ENCODE measurements at places on chromosomes 3 and 15. TPM values are rescaled to one million over a fixed set of nuclear protein-coding genes. Genes with fewer than 3 reads are reported as not detected.

CCDC39 gene
- total RNA-seq = not detected

TTBK2 gene
- 12.1 TPM for total RNA-seq

DNA sequence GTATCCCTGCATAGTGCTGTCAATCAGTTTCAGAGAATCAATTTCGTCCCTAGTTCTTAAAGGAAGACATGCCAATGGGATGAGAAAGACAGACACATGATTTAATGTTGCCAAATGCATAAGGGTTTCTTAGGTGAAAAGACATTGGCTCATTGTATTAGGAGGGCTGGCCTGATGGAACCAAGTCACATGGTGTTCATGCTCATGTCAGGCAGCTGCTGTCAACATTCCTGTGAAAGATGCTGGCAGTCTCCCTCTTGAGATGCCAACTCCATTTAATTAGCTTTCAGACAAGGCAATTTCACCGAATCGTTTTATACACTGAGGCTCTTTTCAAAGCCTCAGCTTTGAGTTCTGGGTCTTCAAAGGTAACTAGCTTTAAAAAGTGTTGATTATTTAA, 16.1 kb upstream of the IL1RAP start:
- H3K27me3 ChIP-seq = peaks cover 43% of the 10 kb centered on the region
- DNase-seq = no peak
- no peaks in the 10 kb centered on the region for H3K4me1 ChIP-seq

GRCh38 chr15:80749589-80749988, 29.6 kb upstream of the CEMIP start:
- no peak overlapping the region for H3K27ac ChIP-seq
- H3K27me3 ChIP-seq = no peaks in the 10 kb centered on the region
- no peak for DNase-seq
- no peaks in the 10 kb centered on the region for H3K4me1 ChIP-seq
